ENCODE measurements at places on chromosomes 3 and 15.
A peak's percentile ranks its signal among the peaks of the same experiment; 100 is the strongest.

- peak; percentile 68 for DNase-seq
Observed at GRCh38 chr3:187777331-187777941, 32.2 kb upstream of the BCL6 start.

DNA sequence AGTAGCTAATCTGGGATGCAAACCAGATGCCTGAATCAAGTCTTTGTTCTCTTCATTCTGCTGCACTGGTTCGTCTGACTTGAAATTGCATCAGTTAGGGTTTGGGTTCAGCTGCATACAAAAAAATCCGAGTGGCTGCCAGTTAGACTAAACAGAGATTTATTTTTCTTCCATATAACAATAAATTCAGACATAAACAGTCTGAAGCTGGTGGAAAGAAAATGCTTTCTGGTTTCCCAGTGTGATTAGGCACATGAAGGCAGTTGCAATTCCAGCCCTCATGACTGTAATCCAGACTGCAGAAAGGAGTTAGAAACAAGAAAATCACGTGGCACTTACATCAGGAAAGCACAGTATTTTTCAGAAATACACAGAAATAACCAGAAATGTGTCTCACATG lies 930.7 kb downstream of the MCTP2 start:
- DNase-seq, result no peak

- DNase-seq, result no peak
Observed at GRCh38 chr15:36874930-36875329, 225.4 kb downstream of the MEIS2 start.

DNA sequence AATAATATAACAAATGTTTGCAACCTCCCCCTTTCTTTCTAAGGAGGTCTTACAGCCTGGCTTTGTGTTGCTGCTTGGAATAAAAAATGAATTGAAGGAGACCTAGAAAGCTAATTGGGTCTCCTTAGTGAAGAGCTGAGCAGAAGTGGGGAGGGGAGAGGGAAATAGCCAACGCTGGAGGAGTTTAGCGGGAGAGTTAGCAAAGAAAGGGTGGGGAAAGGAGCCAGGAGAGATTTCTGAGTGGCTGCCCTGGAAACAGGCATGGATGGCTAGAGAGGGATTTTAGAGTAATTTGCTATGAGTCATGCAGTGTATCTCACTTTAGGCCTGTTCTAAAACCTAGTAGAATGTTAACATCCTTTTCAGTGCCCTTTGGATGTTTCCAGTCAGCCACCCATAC lies 45.2 kb upstream of the PFN2 start:
- peak; percentile 56 for DNase-seq

- DNase-seq, result peak; percentile 20
Observed at GRCh38 chr3:27200721-27201489, 168.3 kb downstream of the NEK10 start.

GRCh38 chr3:149180057-149180573 lies 41.5 kb downstream of the CP start:
- peak; percentile 12 for DNase-seq

DNA sequence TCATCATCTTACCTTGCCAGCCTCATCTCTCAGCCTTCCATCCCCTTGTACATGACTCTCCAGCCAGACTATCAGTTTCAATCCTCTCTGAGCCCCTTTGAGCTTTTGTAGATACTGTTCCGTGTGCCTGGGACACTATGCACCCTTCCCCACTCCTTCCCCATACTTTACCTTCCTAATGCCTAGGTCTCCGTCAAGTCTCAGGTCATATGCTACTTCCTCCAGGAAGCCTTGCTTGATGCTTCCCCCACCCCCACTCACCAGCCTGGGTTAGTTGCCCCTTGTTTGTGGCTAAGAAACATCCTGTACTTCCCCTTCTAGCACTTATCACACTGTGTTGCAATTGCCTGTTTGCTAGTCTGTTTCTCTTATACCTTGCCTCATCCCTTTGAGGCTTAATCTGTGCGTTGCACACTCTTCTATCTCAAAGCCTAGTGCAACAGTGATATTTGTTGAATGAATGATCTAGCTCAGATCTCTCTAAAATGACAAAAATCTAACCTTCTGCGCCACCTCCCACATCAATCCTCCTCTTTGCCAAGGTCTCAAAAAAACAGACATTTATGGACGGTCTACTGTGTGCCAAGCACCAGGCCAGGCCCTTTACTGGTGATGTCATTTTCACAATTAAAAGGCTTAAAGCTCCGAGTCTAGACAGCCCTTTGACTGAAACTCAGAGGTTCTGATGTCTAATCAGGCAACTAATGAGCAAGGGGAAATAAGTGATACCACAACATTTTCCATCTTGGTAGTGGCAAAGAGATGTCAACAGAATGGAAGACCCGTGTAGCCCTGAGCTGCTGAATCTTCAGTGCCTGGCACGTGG lies 6.5 kb upstream of the USP3 start:
- DNase-seq, result peak; percentile 72

DNA sequence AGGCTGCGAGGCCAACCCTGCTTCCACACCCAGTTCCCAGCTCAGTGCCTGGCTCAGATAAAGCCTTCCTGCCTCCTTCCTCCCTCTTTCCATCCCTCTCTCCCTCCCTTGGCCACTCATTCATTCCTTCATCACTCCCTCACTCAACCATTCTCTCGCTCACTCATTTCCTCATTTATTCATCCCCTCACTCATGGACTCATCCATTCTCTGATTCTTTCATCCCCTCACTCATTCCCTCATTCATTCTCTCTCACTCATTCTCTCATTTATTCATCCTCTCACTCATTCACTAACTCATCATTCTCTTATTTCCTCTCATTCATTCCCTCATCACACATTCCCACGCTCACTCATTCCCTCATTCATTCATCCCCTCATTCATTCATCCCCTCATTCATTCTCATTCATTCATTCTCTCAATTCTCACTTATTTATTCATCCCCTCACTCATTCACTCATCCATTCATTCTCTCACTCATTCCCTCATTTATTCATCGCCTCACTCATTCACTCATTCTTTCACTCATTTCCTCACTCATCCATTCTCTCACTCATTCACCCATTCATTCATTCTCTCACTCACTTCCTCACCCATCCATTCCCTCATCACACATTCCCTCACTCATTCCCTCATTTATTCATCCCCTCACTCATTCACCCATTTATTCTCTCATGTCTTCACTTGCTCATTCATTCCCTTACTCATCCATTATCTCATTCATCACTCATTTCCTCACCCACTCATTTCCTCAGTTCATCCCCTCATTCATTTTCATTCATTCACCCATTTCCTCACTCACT lies 13.2 kb downstream of the ABTB1 start:
- no peak for DNase-seq

- DNase-seq, result no peak
Observed at GRCh38 chr3:122253581-122253980, 70.1 kb downstream of the CASR start.

- DNase-seq, result no peak
Observed at GRCh38 chr3:88221726-88222125, 72.0 kb downstream of the C3orf38 start.

GRCh38 chr3:49930922-49931321 lies 1.3 kb upstream of the MON1A start:
- no peak for DNase-seq

DNA sequence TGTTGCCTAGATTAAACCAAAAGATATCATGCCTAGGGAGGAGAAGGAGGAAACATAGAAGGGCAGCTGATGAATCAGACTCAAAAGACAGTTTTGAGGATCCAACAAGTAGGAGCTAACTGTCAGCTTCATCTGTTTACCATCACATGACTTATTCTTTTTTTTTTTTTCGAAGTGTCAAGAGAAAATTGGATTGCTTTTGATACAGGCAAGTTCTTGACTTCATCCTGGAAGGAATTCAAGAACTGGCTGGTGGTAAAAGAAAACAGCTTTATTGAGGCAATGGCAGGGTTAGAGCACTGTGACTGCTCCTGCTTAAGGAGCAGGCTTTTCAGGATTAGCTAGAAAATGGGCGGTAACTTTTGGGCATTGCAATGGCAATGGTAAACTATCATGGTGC lies 227.5 kb upstream of the KCNMB2 start:
- DNase-seq, result no peak

- peak; percentile 33 for DNase-seq
Observed at GRCh38 chr3:170007031-170007663, 30.6 kb upstream of the GPR160 start.

- no peak for DNase-seq
Observed at GRCh38 chr3:195522254-195523023, 20.7 kb downstream of the PPP1R2 start.

DNA sequence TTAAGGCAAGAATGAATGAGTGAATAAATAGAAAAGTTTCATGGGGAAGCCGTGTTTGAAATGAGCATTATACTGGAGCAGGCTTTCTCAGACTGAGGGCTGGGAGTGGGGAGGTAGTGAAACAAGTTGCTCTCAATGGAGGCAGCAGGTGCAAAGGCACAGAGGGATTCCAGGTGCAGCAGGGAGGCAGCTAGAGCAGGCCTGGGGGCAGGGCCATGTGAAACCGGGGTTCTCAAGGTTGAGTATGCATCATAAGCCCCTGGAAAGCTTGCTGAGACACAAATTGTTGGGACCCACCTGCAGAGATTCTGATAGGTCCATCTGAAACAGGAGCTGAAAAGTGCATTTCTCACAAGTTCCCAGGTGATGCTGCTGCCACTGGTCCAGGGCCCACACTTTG lies 45.3 kb downstream of the BFSP2 start:
- no peak for DNase-seq

DNA sequence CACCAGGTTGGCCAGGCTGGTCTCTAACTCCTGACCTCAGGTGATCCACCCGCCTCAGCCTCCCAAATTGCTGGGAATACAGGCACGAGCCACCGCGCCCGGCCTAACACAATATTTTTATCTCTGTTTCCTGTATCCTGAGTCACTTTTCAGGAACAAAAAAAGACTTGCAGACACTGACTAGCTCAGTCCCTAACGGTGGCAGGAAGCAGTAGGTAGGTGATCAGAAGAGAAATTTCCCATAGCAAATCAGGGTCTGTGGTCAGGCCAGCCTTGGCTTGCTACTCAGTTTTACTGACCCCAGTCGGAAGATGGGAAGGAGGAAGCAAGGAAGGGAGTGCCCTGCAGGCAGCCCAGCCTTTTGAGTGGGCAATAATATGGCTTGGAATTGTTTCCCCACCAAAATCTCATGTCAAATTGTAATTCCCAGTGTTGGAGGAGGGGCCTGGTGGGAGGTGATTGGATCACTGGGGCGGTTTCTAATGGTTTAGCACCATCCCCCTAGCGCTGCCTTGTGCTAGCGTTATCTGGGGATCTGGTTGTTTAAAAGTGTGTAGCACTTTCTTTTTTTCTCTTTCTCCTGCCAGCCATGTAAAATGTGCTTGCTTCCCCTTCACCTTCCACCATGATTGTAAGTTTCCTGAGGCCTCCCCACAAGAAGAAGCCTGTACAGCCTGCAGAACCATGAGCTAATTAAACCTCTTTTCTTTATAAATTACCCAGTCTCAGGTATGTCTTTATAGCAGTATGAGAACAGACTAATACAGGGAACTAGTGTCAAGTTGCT lies 19.5 kb upstream of the CDCP1 start:
- DNase-seq, result no peak

GRCh38 chr3:111035316-111035715 lies 36.3 kb upstream of the NECTIN3 start:
- no peak for DNase-seq

DNA sequence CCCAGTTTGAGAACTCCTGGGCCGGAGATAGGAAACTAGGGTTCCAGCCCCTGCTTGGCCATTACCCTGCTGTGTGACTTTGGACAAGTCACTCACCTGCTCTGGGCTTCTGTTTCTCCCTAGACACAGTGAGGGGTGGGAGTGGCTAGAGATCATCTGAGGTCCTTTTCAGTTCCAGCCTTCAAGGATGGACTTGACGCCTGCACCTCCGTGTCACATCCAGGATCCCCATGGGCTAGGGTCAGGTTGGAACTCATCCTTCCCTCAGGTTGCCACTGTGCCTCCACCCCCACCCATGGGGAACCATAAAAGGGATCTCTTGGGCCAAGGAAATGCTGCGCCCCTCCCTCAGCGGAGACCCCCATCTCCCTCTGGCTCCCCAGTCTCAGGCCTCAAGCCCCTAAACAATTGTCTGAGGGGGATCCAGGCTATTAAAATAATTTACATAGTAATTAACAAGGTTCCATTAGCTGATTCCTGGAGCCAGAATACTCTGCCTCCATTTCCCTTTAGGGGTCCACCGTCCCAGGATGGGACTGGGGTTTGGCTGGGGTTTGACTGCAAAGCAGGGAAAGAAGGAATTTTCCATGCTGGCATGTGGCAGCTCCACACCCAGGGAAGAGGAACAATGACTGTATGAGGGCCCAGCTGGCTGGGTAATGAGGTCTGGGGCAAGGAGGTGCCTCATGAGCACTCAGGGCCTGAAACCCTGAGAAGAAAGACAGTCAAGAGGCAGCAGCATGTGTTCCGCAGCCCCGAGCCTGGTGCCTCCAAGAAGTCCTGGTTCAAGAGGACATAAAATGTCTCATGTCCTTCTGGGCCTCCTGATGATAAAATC lies 177.7 kb downstream of the SMAD6 start:
- no peak for DNase-seq

DNA sequence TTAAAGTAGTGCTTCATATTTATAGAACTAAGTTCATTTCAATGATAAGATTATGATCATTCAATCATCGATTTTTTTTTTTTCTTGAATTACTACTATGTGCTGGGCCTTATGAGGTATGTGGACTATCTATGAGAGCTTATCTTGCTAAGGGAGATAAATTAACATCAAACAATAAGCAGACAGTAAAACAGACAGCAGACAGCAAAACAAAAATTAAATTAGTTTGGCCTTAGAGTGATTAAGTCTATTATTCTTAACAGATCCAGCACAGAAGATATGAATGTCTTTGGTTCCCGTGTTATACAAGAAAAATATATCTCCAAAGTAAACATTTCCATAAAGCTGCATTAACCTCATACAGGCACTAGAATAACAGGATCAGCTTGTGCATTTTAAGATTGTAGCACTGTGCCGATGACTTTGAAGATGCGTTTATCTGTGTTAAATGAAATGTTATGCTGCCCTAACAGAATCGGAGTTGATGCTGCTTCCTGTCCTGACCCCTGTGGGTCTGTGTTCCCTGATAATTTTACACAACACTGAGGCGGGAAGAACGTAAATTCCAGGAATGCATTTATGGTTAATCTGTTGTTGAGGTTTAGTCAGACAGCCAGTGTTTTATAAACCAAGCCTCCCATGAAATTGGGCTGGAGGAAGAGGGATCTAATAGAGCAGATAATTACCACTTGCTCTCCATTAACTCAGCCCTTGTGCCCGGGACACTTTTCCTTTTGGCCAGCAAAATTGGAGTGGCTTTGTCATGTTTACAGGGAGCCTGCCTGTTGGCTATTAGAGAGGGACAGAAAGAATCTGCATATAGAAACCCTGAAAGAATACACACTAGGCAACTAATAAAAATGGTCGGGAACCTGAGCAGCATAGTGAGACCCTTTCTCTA lies 80.8 kb downstream of the GHSR start:
- no peak for DNase-seq

DNA sequence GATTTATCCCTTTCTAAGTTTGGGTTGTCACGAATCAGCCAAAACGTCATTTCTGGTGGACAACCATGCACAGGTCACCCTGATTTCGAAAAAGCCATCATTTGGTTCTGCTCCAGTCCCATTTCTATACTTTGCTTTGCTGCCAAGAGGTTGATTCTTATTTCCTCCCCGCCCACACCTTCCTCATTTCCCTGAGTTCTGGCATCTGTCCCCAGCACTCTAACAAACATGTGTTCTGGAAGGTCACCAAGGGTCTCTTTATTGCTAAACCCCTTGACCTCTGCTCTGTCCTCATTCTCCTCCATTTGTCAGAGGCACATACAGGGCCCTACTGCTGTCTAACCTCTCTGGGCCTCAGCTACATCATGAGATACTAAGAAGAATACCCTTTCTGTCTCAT lies 36.4 kb upstream of the PTPRG start:
- DNase-seq, result no peak

GRCh38 chr15:98671060-98672008 lies 23.0 kb downstream of the IGF1R start:
- no peak for DNase-seq

- DNase-seq, result no peak
Observed at GRCh38 chr3:156976933-156977332, 150.8 kb downstream of the LEKR1 start.
